ENCODE measurements at places on chromosomes 7 and 10. TPM values are rescaled to one million over a fixed set of nuclear protein-coding genes. Genes with fewer than 3 reads are reported as not detected.
A peak's percentile ranks its signal among the peaks of the same experiment; 100 is the strongest.

Gene PDZD7
- total RNA-seq: 0.16 TPM

Gene WEE2
- total RNA-seq: not detected

Gene TWIST1
- 24.7 TPM for total RNA-seq

Gene MYL10
- total RNA-seq: not detected

Gene BRAT1
- 54.9 TPM for total RNA-seq

Gene ATOH7
- total RNA-seq: 1.0 TPM

Gene FAM131B
- 1.5 TPM for total RNA-seq

GRCh38 chr7:55548295-55548731 lies 24.0 kb downstream of the VOPP1 start:
- DNase-seq: no peak

- DNase-seq: no peak
These were observed 87.2 kb upstream of the PFKP start for GRCh38 chr10:2980116-2980515.

DNA sequence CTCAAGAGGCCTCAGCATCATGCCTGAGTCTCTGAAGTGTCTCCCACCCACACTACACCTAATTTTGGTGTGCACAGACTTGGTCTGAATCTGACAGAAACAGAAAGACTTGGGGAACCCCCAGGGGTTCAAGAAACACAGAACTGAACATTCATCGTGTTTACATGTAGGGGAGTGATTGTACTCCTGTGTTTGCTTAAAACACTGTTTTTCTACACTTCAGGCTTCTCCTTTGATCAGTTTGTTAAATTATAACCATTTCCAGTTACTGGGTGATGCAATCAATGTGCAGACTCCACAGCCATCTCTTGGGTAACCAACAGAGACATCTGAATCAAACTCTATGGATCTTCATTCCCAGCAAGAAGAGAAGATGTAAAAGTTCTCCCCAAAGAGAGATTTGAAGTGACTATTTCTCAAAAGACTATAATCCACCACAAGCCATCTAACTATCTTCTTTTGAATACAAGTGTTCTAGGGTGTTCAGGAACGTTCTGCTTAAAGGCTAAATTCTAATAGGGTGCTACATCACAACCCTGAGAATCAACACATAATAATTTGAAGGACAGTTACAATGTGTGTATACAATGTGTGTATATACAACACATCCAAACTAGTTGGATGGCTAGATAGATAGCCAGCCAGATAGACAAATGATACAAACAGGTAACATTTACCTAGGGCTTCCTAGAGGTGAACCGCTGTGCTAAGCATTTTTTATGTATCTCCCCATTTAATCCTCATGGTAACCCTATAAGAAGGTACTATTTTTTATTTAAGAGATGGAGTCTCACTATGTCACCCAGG lies 34.2 kb downstream of the DNAJC12 start:
- no peak for DNase-seq

DNA sequence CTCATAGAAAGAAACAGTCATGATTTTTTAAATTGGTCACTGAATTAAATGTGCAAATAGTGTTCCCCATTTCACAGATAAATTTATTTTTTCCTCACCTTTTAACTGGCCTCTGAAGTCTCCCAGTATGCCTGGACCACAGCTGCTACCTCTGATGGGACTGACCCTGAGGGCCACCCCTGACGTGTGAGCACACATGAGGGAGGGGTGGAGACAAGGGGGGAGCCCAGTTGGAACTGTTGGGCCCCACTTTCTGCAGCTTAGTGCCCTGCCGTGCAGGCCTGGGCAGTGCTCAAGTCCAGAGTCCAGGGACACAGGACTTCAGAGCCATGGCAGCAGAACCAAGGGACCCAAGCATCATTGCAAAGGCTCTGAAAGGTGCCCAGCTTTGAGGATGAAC lies 243.9 kb downstream of the GRID1 start:
- DNase-seq: no peak

DNA sequence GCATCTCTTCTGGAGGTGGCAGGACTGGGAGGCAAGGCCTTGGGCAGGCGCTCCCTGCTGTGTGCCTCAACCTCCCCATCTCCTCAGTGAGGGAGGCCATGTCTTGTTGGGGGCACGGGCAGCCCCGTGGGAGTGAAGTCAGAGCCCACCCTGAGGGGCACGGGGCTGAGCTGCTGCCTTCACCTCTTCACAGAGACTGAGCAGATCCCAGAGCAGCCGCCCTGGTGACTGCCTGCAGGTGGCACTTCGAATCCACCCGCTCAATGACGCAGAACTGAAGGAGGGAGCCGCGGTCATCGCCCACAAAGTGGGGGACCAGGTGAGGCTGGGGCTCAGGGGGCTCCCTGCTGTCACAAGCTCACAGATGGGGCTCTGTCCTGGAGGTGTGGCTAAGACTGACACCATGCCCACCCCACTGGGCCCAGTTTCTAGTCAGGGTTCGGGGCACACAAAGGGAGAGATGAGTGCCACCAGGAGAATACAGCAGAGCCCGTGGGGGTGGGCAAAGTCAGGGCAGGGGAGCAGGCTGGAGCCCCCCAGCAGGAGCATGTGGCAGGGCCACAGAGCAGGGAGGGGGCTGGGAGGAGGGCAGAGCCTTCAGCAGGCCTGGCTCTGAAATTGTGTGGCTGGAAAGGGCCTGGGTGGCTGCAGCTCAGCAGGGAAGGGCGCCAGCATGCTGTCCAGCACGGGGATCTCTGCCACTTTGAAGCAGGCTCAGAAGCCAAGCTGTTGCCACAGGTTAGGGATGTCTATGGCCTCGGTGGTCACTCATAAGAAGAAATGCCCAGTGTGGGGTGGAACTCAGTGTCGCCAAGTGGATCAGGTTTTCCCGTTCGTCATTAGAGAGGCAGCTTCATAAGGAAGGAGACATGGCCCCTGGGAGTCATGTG lies 18.8 kb upstream of the CHST12 start:
- no peak for DNase-seq

- DNase-seq: peak; percentile 40
These were observed 104.4 kb upstream of the FAM3C start for GRCh38 chr7:121500360-121501058.

DNA sequence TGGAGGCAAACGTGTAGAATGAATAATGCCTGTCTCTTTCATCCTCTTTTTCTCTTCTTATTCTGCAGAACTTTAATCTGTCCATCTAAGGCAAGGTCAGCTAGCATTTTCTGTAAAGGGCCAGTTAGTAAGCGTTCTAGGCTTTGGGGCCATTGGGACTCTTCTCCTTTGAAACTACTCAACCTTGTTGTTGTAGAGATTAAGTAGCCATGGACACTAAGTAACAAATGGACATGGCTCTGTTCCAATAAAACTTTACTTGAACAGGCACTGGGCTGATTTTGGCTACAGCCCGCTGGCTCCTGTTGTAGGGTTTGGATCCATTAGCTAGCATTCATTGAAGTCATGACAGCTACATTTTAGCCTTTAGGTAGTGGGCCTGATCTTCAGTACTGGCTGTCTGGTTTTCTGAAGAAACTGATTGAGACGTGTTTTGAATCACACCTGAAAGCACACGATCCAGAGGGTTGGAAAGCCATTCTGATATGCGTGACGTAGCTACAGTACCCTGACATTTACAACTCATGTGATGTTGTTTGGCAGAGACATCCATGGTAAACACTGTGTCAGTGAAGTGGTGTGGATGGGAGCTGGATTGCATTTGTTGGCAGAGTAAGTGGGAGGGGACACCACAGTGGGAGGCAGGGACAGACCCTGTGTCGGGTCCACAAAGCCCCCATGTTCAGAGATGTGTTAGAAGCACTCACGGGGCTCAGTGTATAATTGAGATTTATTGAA lies 92.5 kb downstream of the MTPN start:
- DNase-seq: no peak

DNA sequence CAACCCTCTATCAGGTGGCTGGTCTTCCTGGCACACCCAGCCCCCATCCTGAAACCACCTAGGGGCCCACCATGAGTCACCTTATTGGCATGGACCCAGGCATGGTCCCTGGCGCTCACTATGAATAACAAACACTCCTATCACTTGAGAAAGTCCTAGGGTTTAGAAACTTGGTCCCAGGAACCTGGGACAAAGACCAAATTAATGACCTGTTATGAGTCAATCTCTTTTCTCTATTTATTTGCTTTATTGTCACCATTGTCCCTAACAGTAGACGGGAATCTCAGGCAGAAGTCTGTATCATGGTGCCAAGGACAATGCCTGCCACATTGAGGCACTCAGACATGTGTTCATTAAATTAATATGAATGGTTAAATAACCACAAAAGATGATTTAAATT lies 599.6 kb upstream of the C7orf33 start:
- DNase-seq: no peak

DNA sequence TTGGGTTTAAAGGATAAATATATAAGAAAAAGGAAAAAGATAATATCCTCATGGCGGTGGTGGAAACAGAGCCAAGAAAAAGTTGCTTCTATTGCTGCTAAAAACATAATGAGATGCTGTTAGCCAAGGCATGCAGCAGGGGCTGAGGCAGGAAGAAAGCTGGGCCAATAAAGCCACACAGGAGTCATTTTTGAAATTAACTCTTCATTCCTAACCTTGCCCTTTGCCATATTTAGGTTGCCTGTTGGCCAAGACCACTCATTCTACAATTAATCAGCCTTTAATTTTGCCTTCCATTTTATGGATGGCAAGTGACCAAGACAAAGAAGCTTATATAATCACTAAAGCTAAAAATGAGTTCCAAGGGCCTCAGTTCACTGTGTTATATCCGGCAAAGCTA lies 58.2 kb downstream of the ARMH3 start:
- DNase-seq: no peak

GRCh38 chr7:101517304-101517703 lies 111.8 kb downstream of the MYL10 start:
- DNase-seq: no peak

- DNase-seq: no peak
These were observed 220.0 kb downstream of the FAM107B start for GRCh38 chr10:14554491-14555205.

GRCh38 chr7:25002786-25003185 lies 22.8 kb upstream of the OSBPL3 start:
- DNase-seq: no peak

DNA sequence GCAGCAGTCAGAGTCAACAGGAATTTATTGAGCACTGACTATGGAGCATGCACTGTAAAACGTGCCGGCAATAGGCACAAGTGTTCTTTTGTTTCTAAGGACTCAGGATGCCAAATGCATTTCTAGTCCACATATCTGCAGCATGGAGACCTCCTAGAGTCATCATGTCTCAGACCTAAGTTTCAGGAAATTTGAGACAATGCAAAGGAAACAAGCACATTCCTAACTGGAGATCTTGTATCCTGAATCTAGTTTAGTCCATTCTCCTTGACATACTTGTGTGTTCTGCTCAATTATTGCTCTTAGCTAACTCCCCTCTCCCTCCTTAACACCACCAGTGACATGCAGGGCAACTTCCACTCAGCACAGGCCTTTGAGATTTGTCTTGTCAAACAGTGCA lies 173.2 kb downstream of the ZNF438 start:
- no peak for DNase-seq

- no peak for DNase-seq
These were observed 31.5 kb upstream of the OR9A4 start for GRCh38 chr7:141884539-141885225.

- no peak for DNase-seq
These were observed 101.2 kb upstream of the WDR11 start for GRCh38 chr10:120749856-120750566.

DNA sequence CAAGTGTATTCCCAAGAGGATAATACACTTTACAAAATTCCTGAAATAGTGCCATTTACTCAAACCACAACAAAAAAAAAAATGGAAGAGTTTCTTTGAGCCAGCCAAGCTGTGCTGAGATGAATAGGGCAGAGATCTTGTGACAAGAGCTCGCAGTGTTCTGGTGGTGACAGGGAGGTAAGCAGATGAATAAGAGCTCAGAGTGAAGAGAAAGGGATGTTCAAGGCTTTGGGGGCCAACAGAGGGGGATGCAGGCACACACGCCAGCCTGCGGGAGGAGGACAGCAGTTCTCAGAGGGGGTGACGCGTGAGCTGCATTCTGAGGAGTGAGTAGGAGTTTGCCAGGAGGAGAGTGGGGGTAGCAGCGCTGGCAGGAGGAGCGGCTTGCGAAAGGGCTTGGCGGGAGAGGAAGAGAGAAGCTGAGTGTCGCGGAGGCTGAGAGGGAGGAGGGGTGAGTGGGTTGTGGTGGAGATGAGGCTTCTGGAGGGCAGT lies 194.4 kb upstream of the IMMP2L start:
- peak; percentile 53 for DNase-seq

- DNase-seq: no peak
These were observed 150.8 kb downstream of the HERPUD2 start for GRCh38 chr7:35544028-35544742.
